Thoracic aorta (tissue), 2 donors: ENCODE measurements at places on chromosomes 11 and 22. TPM values are rescaled to one million over a fixed set of nuclear protein-coding genes. Genes with fewer than 3 reads are reported as not detected.

Gene FOLH1
- 4.7 TPM for total RNA-seq

Gene GGTLC2
- total RNA-seq: not detected

GRCh38 chr11:40100162-40100553, 1359.3 kb downstream of the LRRC4C start:
- H3K27me3 ChIP-seq: no peaks in the 10 kb centered on the region
- H3K36me3 ChIP-seq: no peaks in the 10 kb centered on the region
- H3K27ac ChIP-seq: no peak overlapping the region
- H3K4me3 ChIP-seq: no peak overlapping the region
- H3K4me1 ChIP-seq: no peaks in the 10 kb centered on the region

DNA sequence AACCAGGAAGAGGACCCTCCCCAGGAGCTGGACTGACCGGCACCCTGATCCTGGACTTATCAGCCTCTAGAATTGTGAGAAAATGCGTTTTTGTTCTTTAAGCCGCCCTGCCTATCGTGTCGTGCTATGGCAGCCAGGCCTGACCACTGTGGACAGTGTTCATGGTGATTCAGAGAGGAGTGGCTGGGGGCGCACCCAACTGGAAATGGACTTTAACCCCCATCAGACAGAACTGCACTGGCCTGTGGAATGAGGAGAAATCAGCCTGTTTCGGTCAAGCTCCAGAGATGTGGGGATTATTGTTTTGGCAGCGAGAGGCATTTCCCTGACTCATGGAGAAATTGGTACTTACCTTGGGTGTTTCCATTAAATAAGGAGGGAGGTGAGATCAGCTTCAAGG, 1437.8 kb downstream of the BRD1 start:
- no peak overlapping the region for H3K4me3 ChIP-seq
- H3K4me1 ChIP-seq: no peaks in the 10 kb centered on the region
- H3K27ac ChIP-seq: no peak overlapping the region

GRCh38 chr11:104823657-104824056, 74.6 kb downstream of the CASP12 start:
- H3K27ac ChIP-seq: no peak overlapping the region
- H3K4me3 ChIP-seq: no peak overlapping the region
- H3K36me3 ChIP-seq: no peaks in the 10 kb centered on the region
- peaks cover 5% of the 10 kb centered on the region for H3K4me1 ChIP-seq

- no peak overlapping the region for H3K27ac ChIP-seq
- H3K27me3 ChIP-seq: no peaks in the 10 kb centered on the region
- H3K36me3 ChIP-seq: no peaks in the 10 kb centered on the region
- DNase-seq: no peak
- no peaks in the 10 kb centered on the region for H3K4me1 ChIP-seq
- no peak overlapping the region for H3K4me3 ChIP-seq
Observed at GRCh38 chr11:29934115-29934638, 82.7 kb downstream of the KCNA4 start.
